NCI-H460 (cell line): ENCODE measurements at places on chromosomes 13 and 19.

- no peak for DNase-seq
Measured at GRCh38 chr13:68066879-68067513, 836.9 kb upstream of the PCDH9 start.

DNA sequence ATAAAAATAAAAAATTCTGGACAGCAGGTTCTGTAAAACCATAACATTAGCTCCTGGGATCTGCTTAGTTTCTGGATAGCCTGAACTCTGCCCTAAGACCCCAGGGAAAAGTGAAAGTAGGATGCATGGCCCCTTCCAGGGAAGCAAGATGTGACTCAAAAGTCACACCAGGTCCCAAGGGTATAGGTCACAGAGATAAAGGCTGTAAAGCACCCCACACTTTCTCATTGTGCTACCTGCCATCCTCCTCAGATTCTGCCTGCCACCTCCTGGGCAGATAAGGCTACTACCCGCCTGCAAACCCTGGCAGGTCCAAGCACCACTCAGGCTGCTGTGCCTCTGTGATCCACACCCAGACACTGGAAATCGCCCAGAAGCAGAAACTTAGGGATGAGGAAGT lies 20.6 kb downstream of the FFAR2 start:
- peak; percentile 20 for DNase-seq

DNA sequence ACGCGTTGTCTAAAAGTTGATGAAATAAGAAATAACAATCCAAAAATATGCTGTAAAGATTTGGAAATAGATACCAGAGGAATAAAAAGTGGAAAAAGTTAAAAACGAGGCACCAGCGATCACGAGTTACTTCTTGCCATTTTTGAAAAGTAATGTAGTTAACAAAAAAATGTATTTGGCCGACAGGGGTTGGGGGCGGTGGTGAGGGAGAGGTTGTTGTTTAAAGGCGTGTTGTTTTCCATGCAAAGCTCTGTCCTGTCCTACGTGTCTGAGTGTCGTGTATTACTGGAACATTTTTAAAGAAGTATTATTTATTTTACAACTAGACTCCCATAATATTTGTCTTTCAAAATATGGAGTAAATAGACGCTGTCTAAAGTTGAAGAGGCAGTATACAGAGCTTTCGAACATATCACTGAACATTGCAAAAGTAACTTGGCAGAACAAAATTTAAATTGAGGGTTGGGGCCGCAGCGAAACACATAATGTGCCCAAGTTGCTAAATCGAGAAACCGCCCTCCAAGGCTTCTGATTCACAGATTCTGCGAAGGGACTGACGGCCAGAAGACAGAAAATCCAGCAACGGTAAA lies 823 bp downstream of the FBXO17 start:
- no peak for DNase-seq

GRCh38 chr13:43831088-43831487 lies 44.3 kb upstream of the ENOX1 start:
- no peak for DNase-seq

DNA sequence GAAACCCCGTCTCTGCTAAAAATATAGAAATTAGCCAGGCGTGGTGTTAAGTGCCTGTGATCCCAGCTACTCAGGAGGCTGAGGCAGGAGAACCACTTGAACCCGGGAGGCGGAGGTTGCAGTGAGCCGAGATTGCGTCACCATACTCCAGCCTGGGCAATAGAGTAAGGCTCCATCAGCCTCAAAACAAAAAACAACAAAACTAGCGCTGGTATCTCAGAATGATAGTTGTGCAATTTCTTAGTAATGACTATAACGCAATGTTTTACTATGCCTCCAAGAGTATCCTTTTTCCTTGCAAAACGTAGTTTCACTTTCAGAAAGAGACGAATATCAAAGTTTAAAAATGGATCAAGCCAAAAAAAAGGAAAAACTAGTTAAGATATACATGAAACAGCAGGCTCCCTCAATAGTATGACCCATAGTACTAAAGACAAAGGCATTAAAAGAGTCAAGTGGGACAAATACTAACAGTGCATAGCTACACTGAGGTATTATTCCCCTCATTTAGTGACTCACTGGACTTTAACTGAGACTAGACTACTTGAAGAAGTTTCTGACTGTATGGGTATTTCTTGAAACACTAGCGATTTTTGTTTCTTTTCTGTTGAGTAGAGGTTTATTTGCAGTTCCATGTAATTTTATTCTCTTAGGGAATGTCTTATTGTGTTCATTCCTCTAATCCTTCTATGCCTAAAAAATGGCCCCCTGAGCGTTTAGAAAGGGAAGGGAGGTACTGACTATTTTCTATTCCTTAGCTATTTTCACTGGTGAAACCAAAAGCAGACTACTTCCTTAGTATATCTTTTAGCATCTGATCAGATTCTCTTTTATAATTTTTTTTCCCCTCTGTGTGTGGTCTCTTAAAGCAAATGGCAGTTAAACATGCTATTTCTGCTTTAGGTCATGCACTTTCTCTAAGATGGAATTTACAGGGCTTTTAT lies 10.4 kb upstream of the ITM2B start:
- DNase-seq: no peak

DNA sequence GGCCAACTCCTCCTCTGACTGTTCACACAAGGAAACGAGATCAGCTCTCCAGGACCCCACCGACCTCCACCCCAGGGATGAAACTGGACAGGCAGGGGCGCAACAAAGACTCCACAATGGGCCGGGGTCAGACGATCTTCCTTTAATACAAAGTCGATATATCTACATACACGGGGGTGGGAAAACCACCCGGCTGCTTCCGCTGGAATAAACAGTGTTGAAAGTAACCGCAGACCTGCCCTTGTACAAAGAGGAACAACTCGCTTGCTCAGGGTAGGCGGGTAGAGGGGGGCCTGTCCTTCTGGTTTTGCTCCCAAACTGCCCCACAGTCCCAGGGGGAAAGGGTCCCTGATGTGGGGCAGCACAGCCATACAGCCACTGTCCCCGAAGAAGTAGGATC lies 135.2 kb downstream of the PTPRS start:
- DNase-seq: no peak
